ENCODE measurements at places on chromosomes 1 and 21. TPM values are rescaled to one million over a fixed set of nuclear protein-coding genes. Genes with fewer than 3 reads are reported as not detected.

DNA sequence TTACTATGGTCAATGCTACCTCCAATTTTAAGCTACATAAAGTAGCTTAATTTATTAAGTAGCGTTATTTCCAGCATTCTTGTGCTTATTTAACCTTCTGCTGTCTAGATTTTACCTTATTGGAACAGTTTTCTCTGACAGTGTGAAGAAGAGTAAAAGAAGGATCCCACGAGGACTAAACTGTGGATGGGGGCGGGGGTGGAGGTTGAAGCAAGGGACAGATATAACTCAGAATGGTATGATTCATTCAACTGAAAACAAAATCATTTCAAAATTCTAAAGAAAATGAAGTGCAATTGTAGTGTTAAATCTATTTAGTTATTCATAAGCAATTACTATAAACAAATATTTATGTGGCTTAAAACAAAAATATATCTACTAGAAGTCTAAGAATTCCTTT lies 11.5 kb upstream of the VAV3 start:
- no peak for DNase-seq

Gene TCHHL1
- not detected for total RNA-seq

Gene SYCP1
- total RNA-seq, result not detected

DNA sequence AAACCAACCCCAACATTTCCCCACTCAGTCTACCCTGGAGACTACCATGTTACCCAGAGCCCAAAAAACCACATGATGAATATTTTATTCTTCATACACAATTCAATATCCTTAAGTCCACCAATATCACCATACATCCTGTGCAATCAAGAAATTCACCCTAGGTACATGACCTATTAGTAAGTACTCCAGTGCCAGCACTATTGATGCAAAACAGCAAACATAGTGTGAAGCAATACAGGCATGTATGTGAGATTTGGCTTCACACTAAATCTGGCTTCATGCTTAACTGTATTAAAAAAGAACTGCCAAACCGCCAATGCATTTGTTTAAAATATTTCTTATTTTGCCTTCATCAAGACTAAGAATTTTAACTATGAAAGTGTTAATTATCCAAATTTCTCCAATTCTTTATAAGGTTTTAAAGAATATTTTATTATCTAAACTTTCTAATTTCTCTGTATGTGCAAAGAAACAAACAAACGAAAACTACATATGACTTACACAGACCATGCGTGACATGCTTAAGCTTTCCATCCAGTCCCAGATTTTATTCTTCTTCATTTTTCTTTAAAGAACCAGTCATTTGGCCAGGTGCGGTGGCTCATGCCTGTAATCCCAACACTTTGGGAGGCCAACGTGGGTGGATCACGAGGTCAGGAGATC lies 22.4 kb upstream of the TMEM125 start:
- no peak for DNase-seq

DNA sequence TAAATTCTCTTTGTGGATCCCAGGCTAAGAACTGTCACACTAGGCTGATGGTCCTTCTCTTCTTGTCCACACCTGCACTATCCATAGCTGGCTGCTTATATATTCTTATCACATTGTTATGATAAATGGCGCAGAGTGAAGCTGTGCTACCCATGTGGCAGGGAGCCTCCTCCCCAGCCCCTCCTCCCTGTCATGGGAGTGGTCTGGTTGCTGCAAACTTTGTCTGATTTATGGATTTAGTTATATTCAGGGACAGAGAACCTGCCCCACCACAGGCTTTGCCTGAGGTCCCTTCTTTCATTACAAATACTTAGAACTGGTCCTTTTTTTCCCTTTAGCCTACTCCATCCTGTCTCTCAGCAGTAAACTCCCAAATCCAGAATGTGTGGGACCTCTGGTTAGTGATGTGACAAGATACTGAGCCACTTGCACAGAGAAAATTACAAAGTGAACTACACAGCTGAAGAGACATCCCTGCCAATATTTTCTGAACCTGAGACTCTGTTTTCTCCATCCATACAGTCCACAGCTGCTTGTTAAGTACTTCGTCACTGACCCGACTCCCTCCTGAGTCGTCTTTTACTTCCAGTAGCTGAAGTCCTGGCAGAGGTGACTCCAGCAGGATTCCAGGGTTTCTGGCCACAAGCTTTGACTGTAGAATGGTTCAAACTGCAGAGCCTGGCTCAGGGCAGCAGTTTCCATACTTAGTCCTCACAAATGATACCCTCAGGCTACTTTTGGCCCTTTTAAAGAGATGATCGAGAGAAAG lies 37.6 kb downstream of the PTGFRN start:
- no peak for DNase-seq

DNA sequence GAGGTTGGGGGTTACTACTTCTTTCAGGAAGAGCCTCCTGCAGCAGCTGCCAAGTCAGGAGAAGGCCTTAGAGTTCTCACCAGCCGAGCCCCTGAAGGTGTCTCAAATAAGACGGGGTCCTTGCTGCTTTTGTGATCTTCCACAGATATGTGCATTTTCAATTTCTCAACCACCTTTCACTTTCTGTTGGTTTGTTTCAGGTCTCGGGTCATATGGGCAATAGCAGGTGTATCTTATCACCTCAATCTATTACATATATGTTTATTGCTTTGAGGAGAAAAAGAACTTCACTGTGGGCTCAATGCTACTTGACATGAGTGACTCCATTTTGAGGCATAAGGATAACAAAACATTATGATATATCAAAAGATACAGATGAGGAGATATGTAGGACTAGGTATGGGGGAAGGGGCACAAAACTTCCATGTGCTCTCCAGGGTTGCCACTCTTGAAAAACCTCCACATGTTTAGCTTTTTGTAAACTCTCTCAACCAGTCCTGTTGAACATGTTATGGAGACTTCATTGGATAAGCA lies 1171.4 kb upstream of the ADGRL2 start:
- no peak for DNase-seq
